ENCODE measurements at places on chromosomes 5 and 9. TPM values are rescaled to one million over a fixed set of nuclear protein-coding genes. Genes with fewer than 3 reads are reported as not detected.

DNA sequence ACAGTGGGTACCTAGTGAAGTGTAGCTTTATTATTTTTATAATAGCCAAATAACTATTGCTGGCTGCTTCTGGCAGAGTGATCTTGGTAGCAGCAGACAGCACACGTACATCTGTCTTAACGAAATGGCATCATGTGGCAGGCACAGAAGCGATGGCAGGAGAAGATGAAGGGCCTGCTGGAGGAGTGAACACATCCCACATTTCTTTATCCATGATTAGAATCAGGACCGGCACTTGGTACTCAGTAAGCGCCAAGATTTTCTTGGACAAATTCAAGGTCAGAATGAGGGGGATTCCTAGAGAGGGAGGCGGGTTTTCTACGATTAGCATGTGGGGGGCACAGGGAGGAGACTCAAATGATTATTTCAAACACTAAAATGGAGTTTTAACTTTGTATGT, 23.0 kb upstream of the ZNF366 start:
- no peaks in the 10 kb centered on the region for H3K4me1 ChIP-seq
- no peak overlapping the region for H3K4me3 ChIP-seq
- no peak overlapping the region for H3K27ac ChIP-seq
- no peaks in the 10 kb centered on the region for H3K27me3 ChIP-seq
- DNase-seq = no peak

DNA sequence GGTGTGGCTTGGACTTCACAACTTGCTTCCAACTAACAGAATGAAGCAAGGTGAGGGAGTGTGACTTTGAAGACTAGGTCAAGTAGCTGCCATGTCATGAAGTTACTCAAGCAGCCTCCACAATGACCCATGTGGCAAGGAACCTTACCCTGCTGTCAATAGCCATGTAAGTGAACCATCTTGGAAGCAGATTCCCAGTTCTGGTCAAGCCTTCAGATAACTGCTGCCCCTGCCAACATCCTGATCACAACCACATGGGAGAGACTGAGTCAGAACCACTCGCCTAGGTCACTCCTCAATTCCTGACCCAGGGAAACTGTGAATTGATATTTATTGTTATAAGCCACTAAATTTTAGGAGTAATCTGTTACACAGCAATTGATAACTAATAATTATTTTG, 10.9 kb downstream of the ZCCHC10 start:
- no peak for DNase-seq
- H3K27me3 ChIP-seq = no peaks in the 10 kb centered on the region
- no peaks in the 10 kb centered on the region for H3K4me1 ChIP-seq
- H3K4me3 ChIP-seq = no peak overlapping the region
- H3K27ac ChIP-seq = no peak overlapping the region

DNA sequence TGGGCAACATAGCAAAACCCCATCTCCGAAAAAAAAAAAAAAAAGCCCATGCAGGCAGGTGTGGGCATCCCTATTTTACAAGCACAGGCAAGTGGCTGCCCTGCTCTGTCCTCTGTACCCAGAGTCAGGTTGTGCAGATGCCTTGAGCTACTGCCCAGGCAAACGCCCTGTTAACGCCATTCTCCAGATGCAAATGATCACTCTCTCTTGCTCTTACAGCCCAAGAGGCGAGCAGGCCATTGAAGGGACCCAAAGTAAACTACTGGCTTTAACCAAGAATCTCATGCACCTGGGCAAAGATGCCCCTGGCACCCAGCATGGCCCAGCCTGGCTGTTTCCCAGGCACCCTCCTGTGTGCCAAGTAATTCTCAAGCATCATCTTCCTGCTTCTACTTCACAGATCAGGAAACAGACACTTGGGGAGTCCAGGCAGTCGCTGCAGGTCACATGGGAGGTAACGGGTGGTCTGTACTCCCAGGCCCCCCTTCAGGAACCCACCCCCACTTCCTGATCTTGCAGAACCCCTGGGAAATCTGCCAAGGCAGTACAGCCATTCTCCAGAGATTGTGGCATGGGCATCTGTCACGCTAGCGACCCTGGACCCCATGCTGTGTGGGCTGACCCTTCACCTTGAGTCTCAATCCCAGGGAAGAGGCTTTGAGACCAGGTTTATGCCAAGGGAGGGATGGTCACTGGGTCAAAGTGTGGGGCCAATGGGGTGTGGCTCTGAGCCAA, 14.2 kb downstream of the EEIG1 start:
- peak overlapping the region; percentile 27 for H3K27ac ChIP-seq
- no peaks in the 10 kb centered on the region for H3K27me3 ChIP-seq
- H3K4me1 ChIP-seq = peaks cover 99% of the 10 kb centered on the region
- H3K4me3 ChIP-seq = peak overlapping the region; percentile 51
- no peak for DNase-seq
- H3K36me3 ChIP-seq = no peaks in the 10 kb centered on the region

GRCh38 chr5:111942201-111942600, 185.2 kb upstream of the NREP start:
- H3K27ac ChIP-seq = no peak overlapping the region
- H3K27me3 ChIP-seq = no peaks in the 10 kb centered on the region
- DNase-seq = no peak
- H3K4me1 ChIP-seq = no peaks in the 10 kb centered on the region

- no peak overlapping the region for H3K27ac ChIP-seq
- peaks cover 14% of the 10 kb centered on the region for H3K4me1 ChIP-seq
- no peaks in the 10 kb centered on the region for H3K27me3 ChIP-seq
- H3K36me3 ChIP-seq = no peaks in the 10 kb centered on the region
Measured at GRCh38 chr5:132223861-132224260, 3.8 kb downstream of the P4HA2 start.

GRCh38 chr5:916441-917293, 24.0 kb downstream of the TRIP13 start:
- no peak overlapping the region for H3K4me3 ChIP-seq
- no peaks in the 10 kb centered on the region for H3K36me3 ChIP-seq
- no peak overlapping the region for H3K27ac ChIP-seq
- no peaks in the 10 kb centered on the region for H3K27me3 ChIP-seq
- H3K4me1 ChIP-seq = no peaks in the 10 kb centered on the region

PDZD2 gene
- polyA plus RNA-seq = 0.40 TPM

Data from CD8-positive, alpha-beta memory T cell (primary cell).